ENCODE measurements at places on chromosomes 1 and 21. TPM values are rescaled to one million over a fixed set of nuclear protein-coding genes. Genes with fewer than 3 reads are reported as not detected.

Gene ITGB2
- total RNA-seq, result 265 TPM

DNA sequence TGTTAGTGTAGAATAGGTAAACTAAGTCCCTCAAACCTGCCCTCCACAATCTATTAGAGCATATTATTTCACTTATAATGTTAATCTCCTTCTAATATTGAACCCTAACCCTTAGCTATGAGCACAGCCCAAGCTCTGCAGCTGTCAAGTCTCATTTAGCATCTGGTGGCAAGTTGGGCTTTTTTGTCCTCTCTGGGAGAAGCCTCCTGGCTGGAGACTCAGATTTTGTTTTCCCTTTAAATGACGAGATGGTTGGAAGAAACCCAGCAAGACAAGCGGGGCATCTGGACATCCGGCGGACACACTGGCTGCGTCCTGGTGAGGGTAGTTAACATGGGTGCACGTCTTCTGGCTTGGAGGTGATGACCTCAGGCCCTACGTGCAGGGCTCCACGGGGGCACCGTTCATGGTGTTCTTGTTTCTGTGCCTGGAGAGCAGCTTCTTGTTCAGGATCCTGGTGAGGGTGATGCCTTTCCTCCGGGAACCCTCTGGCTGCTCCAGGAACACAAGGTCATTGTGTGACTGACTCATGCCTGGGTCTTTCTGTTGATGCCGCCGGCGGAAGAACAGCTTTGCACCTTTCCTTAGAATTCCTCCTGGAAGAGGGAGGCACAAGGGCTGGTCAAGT, 9.7 kb upstream of the PRDM15 start:
- DNase-seq, result no peak

DNA sequence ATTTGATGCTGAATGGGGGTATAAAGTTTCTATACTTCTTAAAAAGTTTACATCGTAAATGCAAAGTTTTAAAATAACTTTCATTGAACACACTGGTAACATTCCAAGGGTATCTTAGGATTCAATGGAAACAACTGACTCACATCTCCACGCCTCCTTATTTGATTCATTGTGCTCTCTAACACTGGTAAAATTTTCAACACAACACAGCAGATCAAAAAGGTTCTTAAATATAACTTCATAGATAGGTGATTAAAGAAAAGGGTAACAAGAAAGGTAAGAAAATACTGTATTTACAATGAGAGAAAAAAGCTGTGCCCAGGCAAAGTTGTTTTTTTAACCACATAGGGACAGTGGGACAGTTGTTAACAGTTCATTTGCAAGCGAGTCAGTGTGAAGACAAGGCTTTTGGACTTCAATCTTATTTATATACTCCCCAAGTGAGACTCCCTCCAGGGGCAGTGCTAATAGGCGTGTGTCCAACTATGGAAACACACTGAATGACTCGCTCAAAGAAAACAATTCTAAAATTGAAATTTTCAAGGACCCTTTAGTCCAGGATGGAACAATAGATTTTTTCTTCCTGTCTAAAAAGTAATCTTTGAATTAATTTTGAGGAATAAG, 140.5 kb downstream of the TIAM1 start:
- DNase-seq, result no peak

GRCh38 chr1:151585622-151586021, 26.2 kb upstream of the SNX27 start:
- DNase-seq, result no peak

GRCh38 chr1:29948581-29948980, 712.3 kb downstream of the PTPRU start:
- DNase-seq, result no peak

DNA sequence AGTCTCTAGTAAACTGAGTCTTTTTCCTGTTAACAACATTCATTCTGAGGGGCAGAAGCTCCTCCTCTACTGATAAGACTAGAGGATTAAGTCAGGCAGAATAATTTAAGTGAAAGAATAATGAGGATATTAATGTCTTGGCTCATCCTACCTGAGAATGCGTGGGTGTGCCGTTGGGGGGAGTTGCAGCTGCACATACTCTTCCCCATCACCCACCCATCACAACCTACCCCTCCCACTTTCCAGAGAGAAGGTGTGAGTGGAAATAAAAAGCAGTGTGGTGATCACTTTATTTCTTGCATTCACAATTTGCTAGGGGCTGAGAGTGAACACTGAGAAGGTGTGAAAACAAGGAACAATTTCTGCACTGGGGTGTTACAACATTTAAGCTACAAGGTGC, 146.8 kb upstream of the MAGI3 start:
- DNase-seq, result no peak

Measured in activated CD4-positive, alpha-beta T cell treated with anti-CD3 and anti-CD28 coated beads, Interleukin-2, amount 10 ng/mL, durations not matched to agents 24 days and 14 days (primary cell).